ENCODE measurements at places on chromosomes 11 and 22.

GRCh38 chr11:69221086-69221485, 65.4 kb downstream of the SMIM38 start:
- DNase-seq, result no peak

DNA sequence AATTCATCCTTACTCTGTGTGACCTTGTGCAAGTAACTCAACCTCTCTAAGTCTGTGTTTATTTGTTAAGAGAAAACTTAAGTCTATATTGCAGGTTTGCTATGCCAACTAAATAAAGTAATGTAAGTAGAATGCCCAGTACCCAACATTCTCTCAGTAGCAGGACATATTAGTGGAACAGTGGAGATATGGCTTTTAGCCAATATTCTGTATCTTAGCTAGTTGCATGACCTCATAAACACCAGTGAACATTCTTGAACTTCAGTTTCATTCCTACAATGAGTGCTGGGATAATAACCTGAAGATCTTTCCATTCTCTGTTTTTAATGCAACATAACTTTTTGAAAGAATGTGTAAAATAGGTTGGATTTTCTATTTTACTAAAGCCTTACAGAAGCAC, 77.0 kb downstream of the RAB38 start:
- DNase-seq, result no peak

DNA sequence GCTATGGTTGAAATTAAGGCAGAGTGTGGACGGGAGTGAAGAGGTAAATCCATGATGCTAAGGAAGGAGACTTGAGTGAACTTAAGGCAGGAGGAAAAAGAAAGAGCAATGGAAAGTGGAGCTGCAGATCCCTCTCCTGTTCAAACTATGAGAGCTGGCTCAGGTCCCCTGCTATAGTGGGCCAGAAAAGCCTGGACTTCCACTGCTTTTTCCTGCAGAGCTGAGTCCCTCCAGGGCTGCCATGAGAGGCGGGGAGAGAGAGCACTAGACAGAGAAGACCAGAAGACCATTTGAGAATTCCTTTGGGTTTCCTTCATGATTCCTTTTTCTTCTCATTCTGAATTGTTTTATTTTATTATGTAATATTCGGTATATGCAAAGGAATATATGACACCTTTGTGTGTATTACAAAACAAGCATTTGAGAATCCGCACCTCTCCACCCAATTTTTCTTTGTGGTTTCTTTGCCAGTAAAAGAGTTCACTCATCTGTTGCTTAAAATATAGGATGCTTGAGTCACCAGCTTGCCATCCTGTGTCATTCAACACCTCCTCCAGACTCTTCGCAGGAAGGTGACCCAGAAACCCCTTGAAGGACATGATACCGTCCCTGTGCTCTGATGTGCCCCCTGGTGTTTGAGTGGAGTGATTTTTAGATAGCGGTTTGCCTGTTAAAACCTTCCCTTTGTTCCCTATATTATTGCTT, 24.4 kb downstream of the SREBF2 start:
- no peak for DNase-seq

GRCh38 chr11:47387944-47388696, 9.8 kb upstream of the SPI1 start:
- DNase-seq, result no peak

DNA sequence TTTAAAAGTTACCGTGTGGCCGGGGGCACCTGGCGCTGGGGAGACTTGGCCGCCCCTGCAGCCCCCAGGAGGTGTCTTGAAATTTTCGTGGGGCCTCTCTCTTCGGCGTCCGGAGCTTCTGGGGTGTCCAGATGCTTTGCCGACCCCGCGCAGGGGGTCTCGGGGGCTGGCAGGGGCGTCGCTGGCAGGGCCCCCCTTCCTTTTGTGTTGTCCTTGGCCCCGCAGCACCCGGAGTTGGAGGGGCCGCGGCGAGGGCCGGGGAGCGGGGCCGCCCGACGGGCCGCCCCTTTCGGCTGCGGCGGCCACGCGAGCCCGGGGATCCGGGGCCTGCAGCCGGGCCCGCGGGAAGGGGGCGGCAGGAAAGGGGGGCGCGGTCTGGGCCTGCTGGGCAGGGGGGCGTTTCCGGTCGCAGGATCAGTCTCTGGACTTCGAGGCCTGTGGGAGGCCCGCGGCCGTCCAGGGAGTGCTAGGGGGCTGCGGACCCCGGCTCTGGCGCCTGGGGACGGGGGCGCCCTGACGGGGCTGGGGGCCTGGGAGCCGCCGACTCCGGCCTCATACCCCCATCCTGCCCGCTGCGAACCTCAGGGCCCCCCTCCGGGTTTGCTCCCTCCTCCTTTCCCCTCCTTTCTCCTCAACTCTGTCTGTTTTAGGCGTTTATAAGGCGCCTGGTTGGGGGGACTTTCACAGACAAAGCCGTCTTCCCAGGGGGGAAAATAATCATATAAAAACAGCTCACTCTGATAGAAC, 869 bp downstream of the ZC3H7B start:
- peak; percentile 50 for DNase-seq

DNA sequence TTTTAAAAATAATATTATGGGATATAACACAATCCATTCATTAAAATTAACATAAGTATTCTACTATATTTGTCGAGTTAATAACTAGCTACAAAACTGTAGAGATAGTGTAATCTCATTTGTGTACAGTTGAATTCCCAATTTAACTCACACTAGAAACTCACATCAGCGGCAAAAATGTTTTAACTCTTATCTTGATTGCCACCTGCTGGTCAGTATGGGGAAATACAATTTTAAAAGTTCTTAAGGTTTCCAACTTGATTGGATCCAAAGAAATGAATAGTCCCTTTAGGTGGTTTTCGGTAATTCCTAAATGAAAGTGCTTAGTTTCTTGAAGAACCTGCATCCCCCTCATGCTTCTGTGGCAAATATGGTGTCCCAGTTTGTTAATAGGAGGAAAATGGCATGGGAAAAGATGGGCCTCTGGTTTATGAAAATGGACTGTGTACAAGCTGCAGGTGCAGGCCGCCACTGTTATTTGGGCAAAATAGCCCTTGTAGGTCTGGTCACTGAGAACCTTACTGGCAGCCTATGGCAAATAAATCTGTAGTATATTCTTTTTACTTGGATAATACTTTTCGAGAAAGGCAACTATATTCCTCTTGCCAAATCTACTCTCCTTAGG, 33.7 kb upstream of the SLC17A6 start:
- DNase-seq, result no peak

GRCh38 chr22:23450434-23450795, 129.7 kb downstream of the IGLL1 start:
- DNase-seq, result no peak

- DNase-seq, result no peak
Measured at GRCh38 chr11:60195923-60196368, 13.1 kb upstream of the MS4A6A start.

- no peak for DNase-seq
Measured at GRCh38 chr22:46366801-46367706, 31.5 kb downstream of the TRMU start.

DNA sequence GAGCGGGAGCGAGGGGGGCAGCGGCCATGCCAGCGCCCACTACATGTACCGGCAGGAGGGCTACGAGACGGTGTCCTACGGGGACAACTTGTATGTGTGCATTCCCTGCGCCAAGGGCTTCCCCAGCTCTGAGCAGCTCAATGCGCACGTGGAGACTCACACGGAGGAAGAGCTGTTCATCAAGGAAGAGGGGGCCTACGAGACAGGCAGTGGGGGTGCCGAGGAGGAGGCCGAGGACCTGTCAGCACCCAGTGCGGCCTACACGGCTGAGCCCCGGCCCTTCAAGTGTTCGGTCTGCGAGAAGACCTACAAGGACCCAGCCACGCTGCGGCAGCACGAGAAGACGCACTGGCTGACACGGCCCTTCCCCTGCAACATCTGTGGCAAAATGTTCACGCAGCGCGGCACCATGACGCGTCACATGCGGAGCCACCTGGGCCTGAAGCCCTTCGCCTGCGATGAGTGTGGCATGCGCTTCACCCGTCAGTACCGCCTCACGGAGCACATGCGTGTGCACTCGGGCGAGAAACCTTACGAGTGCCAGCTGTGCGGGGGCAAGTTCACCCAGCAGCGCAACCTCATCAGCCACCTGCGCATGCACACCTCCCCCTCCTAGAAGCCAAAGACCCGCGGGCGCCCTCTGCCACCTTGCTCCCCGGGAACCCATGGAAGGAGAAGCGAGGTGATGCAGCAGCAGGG, 20.9 kb upstream of the TMEM191C start:
- DNase-seq, result no peak

DNA sequence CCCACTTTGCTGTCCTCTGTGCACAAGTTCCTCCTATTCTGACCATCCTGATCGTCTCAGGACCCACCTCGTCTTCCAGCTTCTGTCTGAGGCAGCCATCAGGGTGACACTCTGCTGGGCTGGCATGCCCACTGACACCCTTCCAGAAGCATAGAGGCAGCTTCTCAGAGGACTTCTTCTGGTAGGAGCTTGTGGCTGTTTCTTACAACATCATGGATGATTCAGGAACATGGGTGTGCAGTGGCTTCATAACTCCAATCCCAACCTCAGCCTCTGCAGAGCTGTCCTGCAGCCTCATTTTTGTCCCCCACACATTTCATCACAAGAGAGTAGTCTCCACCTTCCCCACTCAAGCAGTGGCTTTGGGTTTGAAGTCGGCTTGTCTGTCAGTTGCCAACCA, 20.9 kb upstream of the CTR9 start:
- DNase-seq, result no peak

DNA sequence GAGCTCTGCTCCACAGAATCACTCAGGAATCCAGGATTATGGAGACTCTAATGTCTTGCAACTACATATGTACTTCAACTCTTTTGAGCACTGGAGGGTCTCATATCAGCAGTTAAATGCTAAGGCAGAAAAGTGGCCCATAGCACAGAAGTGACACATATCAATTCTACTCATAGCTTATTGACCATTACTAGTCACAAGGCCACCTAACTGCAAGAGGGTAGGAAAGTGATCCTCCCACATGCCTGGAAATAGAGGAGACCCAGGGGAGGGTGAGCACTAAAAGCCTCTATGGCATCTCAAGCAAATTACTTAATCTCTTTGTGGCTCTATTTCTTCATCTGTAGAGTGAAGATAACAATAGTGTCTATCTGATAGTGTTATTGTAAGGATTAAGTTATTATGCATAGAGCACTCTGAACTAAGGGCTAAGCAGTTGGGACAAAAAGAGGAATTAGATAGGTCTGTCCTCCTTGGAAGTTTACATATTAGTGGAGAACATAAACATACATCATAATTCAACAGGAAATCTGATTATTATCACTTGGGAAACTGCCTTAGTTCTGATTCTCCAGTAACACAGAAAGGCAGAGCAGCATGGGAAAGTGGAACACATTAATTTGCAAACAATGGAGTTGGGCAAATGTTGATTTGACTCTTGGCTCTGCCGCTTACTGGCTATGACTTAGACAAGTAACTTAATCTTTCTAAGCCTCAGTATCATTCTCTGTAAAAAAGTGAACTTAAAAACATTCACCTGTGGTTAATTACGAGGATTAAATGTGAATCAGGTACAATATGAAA, 25.1 kb upstream of the USP47 start:
- DNase-seq, result no peak

- no peak for DNase-seq
Measured at GRCh38 chr22:35949243-35949642, 79.4 kb downstream of the RBFOX2 start.

GRCh38 chr11:72411623-72412419, 22.5 kb downstream of the CLPB start:
- DNase-seq, result peak; percentile 13

DNA sequence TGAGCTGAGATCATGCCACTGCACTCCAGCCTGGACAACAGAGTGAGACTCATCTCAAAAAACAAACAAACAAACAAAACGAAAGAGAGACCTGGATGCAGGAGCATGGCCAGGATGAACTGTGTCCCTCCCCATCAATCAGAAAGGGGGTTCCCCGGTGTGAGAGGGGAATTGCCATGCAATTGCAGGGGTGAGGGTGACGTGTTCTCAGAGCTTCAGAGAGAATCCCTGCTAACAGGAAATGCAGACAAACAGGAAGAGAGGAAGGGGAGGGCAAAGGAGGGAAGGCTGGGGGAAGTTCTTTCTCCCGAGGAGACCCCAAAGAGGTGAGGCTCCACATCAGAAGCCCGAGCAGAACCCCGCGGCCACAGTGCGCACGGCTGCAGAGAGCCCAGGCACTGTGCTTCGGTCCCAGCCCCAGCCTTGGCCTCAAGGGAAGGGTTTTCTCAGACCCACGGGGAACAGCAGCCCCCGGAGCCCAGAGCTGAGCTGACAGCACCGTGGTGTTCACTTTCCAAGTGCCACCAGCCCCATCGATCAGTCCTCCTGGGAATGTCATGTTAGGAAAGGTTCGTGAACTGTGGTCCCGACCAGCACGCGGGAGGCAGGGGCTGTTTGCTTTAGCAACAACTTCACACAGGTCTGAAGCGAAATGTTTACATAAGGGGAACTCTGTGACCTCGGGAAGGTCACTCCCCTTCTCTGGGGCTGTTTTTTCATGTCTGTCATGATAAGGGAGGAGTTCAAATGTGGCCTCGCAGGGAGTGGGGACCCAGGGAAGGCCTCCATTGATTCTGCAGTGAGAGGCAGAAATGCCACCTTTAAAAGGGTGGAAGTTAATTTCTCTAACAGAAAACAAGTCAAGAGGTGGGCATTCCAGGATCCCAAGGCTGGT, 108.0 kb upstream of the ANO1 start:
- DNase-seq, result peak; percentile 26

- DNase-seq, result no peak
Measured at GRCh38 chr22:37167176-37167980, 17.7 kb upstream of the IL2RB start.

DNA sequence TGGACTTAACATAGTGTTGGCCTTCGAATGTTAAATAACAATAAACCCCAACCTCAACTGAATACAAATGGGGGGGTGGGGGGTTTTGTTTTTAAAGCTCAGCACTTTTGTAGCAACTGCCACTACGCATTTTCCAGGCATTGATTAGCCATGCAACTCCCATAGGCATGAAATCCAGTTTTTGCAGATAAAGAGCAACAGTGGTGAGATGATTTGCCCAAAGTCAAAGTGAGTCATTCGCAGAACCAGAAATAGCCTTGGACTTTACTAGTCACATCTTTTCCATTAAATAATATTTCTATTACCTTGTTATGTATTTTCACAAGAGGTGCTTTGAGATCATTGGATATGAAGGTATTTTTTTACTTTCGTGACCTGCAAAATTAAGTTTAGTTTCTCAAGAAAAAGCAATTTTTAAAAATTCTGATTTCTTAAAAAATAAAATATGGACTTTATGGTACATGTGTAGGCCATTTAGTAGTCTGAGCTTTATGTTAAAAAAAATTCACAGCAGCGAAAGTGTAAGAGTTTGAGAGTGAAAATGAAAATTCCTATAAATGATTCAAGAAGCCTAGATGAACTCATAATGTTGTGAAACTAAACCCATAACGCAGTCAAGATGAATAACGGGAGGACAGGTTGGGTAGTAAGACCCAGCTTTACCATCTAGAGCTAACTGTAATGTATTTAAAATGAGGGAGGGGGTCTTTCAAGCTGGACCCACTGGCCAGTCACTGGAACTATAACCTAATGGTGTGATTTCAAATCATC, 1.9 kb upstream of the PHF21A start:
- DNase-seq, result no peak

DNA sequence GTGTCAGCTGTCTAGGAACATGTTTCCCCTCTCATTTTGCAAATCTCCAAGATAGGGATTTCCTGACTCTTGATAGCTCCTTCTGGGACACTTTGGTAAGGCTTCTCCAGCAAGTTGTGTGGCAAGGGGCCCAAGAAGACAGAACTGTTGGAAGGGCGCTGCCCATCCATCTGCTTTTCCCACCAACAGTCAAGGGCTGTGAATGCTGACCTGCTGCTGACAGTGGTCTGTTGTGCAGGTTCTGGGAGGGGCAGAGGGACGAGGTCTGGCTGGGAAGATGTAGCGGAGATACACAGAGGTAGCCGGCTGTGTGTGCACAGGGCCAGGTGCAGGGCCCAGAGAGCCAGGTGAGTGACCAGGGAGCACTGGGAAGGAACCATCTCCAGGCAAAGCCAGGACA, 12.2 kb downstream of the BCR start:
- no peak for DNase-seq

GRCh38 chr11:134762248-134763029, 350.4 kb upstream of the B3GAT1 start:
- DNase-seq, result no peak
